D341Med (cell line): ENCODE measurements at places on chromosomes 4 and X.

DNA sequence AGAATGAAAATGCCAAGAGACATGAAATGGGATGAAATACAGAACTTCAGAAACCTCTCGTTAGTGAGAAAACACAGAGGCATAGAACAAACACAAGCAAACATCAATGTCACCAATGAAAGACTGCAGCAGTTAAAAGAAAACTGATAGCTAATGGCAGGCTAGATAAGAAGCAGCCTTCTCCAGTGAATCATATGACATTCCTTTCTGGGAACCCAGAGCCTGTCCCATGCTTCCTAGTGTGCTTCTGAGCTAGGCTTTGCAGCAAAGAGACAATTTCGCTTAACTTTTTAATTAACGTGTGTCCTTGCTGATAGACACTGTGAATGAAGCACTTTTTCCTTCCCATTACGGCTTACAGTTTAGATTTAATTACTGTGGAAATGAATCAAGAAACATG, 444.6 kb downstream of the IL15 start:
- no peak for DNase-seq

DNA sequence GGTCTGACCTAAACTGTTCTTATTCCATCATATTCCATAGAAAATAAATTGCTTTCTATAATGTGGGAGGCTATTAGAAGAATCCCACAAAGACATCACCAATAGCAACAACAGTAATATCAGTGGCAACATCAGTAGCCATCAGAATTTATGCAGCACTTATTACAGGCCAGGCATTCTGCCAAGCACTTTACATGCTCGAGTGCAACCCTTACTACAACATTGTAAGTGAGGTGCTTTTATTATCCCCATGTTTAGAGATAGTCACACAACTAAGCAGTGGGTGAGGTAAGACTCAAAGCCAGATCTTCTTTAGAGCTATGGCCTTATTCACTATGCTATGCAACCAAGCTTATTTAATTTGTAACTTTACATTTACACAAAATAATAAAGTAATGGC, 317.1 kb upstream of the BMP3 start:
- no peak for DNase-seq

GRCh38 chr4:85399270-85399669, 75.7 kb upstream of the ARHGAP24 start:
- no peak for DNase-seq

DNA sequence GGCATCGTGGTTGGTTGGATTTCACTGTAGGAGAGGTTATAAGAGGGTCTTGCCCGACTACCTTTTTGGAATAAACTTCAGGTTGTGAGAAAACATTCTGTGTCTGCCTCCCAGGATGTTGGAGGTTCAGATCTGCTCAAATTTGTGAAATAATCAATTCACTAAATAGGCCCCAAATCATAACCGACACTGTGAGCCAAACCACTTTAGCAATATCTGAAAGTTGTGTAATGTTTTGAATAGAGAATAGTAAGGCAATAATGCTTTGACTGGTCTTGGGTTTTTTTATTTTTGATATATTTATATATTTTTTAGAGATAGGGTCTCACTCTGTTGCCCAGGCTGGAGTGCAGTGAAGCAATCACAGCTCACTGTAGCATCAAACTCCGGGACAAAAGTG, 131.2 kb downstream of the GLRA3 start:
- no peak for DNase-seq

DNA sequence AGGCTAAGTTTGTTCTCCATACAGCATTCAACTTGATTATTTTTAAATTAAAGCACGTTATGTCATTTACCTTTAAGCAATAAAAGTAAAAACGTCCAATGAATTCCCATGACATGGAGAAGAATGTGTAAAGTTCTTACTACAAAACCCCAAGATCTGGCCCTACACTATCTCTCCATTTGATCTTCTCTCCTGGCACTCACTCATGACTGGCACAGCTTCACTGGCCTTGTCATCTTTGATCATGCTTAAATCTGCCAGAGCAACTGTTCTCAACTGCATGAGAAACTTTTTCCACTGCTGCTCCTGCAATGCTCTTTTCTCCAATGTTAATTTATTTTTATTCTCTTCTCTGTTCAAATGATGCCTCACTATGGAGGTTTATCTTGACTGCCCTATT, 1109.0 kb upstream of the IGFBP7 start:
- DNase-seq = no peak

DNA sequence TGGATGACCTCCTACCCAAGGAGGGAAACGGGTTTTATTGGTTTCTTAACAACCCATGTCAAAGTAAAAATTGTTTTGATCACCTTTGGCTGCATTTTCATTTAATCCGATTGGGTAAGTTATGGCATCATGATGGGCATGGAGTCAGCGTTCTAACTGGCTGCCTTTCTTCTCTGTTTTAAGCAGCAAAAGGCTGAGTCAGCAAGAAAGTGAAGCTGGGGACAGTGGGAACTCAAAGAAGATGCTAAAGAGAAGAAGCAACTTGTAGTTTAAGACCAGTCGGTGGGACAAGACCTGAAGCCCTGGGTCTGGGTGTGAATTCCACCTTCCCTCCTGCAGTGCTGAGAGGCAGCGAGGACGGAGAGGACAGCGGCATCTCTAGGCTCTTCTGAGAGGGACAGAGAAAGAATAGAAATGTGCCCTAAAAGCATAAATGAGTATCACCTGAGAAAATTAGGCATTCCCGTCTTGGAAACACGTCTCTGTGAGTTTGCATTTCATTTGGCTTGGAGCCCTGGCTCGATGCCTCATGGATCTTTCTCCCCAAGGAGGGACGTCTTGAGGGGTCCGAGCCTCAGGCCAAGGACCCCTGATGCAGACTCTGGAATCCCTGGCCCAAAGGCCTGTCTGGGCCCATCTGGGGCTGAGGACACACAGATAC, 82.0 kb downstream of the CRMP1 start:
- no peak for DNase-seq

- DNase-seq = no peak
Observed at GRCh38 chr4:94924566-94924965, 166.8 kb downstream of the BMPR1B start.

DNA sequence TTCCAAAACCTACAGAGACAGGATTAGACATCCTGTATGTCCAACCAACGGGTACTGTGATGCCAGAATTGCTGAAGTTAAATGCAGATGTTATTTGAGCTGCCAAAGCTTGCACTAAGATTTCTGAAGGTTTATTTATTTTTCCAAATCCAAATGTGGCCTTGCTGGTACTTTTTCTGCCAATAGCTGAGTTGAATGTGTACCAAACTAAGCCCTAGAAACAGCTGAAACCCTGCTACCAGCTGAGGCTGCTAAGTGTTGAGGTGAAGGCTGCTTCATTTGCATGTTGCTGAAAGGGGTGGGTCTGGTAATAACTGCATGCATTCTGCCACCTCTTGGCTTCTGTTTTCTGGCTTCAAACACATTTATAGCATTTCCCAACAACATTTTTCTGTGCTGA, 366.5 kb downstream of the FAT4 start:
- peak; percentile 21 for DNase-seq
